ENCODE measurements at places on chromosomes 2 and 18. TPM values are rescaled to one million over a fixed set of nuclear protein-coding genes. Genes with fewer than 3 reads are reported as not detected.
A peak's percentile ranks its signal among the peaks of the same experiment; 100 is the strongest.

C1QL2 gene
- not detected for total RNA-seq

- no peak for DNase-seq
These were observed 77.1 kb downstream of the BCL11A start for GRCh38 chr2:60476206-60476954.

COL5A2 gene
- total RNA-seq: 488 TPM

DNA sequence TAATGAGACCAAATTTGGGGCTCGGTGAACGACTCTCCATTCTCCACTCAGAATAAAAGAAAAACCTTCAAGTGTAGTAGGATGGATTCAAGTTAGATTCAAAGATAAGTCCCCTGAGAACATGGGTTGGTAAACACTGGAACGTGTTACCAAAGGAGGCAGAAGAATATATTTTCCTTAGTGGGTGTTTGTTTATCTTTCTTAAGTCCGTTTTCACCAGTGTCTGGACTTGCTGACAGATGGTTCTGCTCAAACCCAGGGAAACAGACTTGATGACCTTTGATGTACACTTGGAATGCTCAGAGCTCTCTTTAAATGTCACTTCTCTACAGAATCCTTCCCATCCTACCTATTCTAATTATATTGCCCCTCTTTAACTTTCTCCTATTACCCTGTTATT is 310.3 kb upstream of the ZNF521 start:
- no peak for DNase-seq

DNA sequence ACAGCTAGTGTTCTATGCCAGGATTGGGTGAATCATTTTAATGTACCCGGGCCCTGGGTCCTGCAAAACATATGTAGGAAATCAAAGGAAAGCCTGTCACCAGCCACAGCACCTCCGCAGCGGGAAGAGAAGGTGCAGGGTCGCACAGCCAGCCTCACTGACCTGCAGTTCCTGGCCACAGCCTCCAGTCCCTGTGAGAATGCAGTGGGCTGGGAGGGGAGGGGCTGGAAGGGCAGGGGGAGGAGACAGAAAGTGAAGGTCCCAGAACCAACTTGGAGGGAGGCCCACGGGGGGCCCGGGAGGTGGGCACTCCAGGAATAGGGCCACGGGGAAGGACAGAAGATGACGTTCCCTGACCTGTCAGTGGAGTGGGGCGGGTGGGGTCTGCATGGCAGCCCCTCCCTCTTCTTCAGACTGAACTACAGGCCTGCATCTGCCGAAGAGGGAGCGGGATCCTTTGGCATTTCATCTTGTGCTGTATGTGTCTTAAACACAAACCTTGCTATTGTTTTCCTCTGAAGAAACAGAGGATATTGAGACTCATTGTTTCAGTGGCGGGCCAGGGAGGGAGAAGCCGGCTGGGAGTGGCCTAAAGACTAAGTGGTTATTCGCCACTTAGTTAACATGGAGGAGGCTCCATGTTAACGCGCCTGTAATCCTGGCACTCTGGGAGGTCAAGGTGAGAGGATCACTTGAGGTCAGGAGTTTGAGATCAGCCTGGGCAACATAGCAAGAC is 7.5 kb downstream of the MAL start:
- no peak for DNase-seq

PROM2 gene
- total RNA-seq: 2.3 TPM

GRCh38 chr2:195658541-195658890 is 1.5 kb downstream of the SLC39A10 start:
- DNase-seq: peak; percentile 23

- DNase-seq: no peak
These were observed 207.0 kb upstream of the CCDC68 start for GRCh38 chr18:55166260-55166598.

GRCh38 chr2:221572821-221573429 is 821 bp upstream of the EPHA4 start:
- peak; percentile 61 for DNase-seq

DNA sequence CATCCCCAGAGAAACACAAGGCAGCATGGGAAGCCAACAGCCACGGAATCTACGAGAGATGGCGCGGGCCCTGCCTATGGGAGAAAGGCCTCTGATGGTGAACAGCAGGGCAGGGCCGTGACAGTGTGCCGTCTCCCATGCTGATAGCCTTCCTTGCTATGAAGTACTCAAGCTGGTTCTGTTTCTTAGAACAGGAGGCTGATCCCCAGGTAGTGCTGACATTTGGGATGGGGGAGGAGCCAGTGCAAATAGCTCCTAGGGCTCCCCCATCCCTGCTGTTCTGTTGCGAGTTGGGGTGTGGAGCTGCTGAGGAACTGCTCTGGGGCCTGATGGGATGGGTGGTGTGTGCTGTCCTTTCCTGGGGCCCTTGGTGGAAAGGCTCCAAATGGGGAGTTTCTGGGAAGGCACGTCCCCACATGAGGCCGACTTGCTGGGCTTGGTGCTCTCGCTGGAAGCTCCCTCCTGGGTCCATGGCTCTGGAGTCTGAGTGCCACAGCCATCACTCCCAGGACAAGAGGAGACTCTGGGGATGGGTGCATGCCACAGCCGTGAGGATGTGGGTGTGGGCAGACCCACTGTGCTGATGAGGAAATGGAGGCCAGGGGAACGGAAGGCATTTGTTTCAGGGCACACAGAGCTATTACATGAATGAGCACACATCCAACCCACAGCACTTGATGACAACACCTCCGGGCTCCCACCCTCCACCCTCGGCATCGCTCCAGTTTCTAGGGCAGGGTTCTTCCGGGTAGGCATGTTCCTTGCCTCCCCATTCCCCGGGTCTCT is 246.8 kb downstream of the HDAC4 start:
- no peak for DNase-seq

TMEM169 gene
- total RNA-seq: not detected

MERTK gene
- total RNA-seq: 0.23 TPM

SCYGR5 gene
- not detected for total RNA-seq

GRCh38 chr18:6341709-6342108 is 73.0 kb downstream of the L3MBTL4 start:
- no peak for DNase-seq

DSC2 gene
- total RNA-seq: not detected

ADD2 gene
- 13.3 TPM for total RNA-seq

DNA sequence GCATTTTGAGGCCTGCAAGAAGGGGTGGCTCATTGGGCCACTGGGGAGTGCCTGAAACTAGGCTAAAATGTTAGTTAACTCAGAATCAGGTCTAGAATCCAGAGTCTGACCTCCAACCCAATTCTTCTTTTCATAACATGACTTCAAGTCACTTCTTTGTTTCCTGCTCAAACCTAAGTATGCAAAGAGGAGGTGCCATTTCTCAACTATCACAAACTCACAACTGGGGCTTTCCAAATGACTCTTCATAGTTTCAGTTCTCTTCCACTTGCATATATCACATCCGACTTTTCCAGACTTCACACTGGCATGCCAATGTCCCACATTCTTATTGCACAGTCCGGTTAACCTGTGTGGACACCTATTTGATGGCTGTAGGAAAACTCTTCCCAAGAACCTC is 211.6 kb downstream of the TCF4 start:
- DNase-seq: no peak

GRCh38 chr2:144443837-144444817 is 75.8 kb downstream of the ZEB2 start:
- no peak for DNase-seq

ZNF892 gene
- total RNA-seq: 0.74 TPM

- DNase-seq: no peak
These were observed 81.6 kb upstream of the STPG4 start for GRCh38 chr2:47236503-47237215.

SUPT7L gene
- total RNA-seq: 14.7 TPM

IL1RN gene
- total RNA-seq: 0.86 TPM

DNA sequence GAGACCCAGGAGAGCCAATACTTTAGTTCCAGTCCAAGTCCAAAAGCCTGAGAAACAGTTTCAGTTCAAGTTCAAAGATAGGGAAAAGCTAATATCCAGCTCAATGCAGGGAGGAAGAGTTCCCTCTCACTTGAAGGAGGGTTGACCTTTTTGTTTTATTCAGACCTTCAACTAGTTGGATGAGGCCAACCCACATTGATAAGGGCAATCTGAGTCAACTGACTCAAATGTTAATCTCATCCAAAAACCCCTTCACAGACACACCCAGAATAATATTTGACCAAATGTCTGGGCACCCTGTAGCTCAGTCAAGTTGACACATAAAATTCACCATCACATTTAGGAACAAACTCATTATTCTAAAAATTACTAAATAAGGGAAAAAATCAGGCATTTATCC is 246.8 kb downstream of the METTL4 start:
- DNase-seq: no peak

- DNase-seq: peak; percentile 52
These were observed 1674.5 kb upstream of the NXPH2 start for GRCh38 chr2:140454717-140455116.

FMNL2 gene
- 11.1 TPM for total RNA-seq

- no peak for DNase-seq
These were observed 535 bp downstream of the HOXD3 start for GRCh38 chr2:176157499-176158185.

RND3 gene
- total RNA-seq: 87.8 TPM

GRCh38 chr18:74097803-74098202 is 49.8 kb downstream of the FBXO15 start:
- DNase-seq: no peak

DNA sequence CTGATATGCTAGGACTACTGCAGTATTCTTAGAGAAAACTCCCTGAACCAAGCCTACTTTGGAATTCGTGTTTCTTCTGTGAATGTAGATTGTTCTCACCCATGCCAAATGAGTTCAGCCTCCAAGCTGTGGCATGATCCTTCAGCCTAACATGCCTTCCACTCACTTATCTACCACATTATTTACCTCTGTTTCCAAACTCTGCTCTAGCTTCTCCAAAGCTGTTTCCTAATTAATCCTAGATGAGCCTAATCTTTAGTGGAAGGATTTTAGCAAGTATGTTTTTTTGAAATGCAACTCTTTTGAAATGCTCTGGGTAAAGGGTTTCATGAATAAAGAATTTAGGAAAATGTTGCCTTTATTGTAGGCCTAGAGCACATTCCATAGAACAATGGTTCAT is 152.9 kb upstream of the MMADHC start:
- no peak for DNase-seq

- DNase-seq: no peak
These were observed 17.8 kb downstream of the OTOF start for GRCh38 chr2:26459991-26460612.

- DNase-seq: no peak
These were observed 169.4 kb downstream of the DNAH7 start for GRCh38 chr2:195899226-195899625.

DNA sequence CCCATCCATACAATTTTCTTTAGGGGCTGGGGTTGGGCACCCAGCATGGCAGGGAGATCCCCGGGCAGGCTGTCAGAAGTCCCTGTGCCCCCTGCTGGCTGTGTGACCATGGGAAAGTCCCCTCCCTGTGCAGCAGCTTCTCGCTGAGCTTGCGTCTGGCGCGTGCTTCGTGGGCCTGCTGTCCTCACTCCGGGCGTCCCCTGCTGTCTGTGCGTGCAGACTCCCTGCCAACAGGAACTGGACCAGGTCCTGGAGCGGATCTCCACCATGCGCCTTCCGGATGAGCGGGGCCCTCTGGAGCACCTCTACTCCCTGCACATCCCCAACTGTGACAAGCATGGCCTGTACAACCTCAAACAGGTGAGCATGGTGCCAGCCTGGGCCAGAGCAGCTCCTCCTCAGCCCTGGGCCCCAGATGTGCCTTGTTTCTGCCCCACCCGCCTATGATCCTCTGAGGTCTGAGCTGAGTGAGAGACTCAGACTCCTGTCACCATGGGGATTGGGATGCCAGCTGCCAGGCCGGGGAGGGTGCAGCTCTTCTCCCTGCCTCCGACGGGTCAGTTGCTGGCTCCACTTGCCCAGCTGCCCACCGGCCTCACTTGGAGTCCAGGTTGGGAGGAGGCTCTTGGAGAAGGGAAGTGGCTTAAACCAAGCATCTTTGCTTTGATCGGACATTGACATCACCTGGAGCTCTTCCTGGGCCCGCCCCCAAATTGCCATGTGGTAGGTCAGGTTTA is 28.6 kb downstream of the IGFBP2 start:
- no peak for DNase-seq

FAM124B gene
- not detected for total RNA-seq

DNA sequence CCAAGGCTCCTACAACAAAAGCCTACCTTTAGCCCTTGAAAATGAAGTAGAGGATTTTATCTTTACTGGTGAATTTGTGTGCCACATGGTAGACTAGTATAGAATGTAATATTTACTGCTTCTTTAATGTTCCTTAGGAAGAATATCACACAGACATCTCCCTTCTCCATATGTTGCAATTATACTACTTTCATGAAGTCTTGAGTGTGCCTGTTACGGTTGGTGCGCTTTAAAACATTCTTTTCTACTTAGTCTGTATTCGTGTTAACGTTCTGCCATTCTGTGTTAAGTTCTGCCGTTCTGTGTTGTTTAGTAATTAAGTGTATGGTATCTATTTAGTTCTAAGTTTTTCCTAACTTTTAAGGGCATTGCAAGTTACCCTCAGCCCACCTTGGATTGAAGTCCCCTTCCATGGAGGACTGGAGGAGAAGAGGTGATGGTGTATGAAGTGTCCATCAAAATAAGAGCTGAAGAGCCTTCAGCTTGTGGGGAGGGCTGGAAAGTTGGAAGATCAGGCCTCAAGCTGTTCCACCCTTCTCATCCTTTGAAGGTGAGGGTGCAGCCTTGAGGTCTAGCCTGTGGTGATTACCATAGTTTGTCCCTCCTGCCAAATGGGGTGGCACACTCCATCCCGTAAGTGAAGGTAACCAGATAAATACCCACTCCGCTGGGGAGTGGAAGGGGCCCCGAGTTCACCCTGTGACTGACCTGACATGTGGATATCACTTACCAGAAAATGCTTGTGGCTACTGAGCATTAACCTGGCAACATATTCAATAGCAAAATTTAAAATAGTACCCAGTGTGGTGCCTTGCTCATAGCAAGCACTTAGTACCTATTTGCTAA is 131.3 kb downstream of the SPTBN1 start:
- no peak for DNase-seq

NCKAP5 gene
- not detected for total RNA-seq

GRCh38 chr18:62109676-62110075 is 77.2 kb downstream of the PIGN start:
- DNase-seq: peak; percentile 4

- no peak for DNase-seq
These were observed 146.8 kb downstream of the SATB2 start for GRCh38 chr2:199310771-199311585.

GRCh38 chr2:128686497-128686859 is 367.8 kb upstream of the HS6ST1 start:
- no peak for DNase-seq

- DNase-seq: no peak
These were observed 58.6 kb downstream of the GALNT14 start for GRCh38 chr2:31079665-31080064.

DNA sequence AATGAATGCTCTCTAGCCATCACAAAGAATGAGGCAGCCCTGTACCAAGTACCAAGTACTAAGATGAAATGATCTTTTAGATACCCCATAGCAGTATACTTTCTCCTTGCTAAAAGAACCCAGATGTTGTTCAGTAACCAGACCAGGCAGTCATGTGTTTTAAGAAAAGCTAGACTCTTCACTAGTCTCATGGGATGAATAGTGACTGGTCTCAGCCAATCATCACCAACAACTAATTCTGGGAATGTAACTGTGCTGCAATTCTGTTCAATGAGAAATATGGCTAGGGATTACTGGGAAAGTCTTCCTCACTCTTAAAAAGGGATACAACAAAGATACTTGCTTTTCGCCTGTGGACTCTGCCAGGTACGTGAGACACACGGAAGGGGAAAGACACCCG is 29.5 kb downstream of the MBOAT2 start:
- no peak for DNase-seq

SLC9A2 gene
- not detected for total RNA-seq

GRCh38 chr2:67579806-67580205 is 182.7 kb downstream of the ETAA1 start:
- no peak for DNase-seq
